ENCODE measurements at places on chromosomes 2 and 18.

GRCh38 chr18:62716619-62717168 lies 1.4 kb downstream of the PHLPP1 start:
- peak; percentile 51 for DNase-seq

GRCh38 chr2:99485411-99485810 lies 4.4 kb downstream of the REV1 start:
- DNase-seq: no peak

GRCh38 chr2:54591551-54591950 lies 131.9 kb upstream of the EML6 start:
- no peak for DNase-seq

GRCh38 chr18:44777457-44778192 lies 96.9 kb downstream of the SETBP1 start:
- no peak for DNase-seq

DNA sequence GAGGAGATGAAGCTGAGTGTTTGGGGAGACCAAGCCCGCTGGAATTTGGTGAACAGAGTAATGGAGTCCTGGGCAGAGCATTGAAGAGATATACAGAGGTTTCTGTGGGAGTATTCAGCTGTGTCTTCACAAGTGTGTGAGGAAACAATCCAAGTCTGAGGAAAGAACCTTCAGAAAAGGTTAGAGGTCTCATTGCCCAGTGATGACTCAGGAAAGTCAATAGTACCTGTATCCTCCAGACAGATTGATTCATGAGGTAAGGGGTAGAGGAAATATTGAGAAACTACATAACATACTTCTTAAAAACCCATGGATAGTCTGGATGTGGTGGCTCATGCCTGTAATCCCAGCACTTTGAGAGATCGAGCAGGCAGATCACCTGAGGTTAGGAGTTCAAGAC lies 392.3 kb downstream of the GALNT13 start:
- DNase-seq: no peak
